ENCODE measurements at places on chromosomes 7 and 10.

DNA sequence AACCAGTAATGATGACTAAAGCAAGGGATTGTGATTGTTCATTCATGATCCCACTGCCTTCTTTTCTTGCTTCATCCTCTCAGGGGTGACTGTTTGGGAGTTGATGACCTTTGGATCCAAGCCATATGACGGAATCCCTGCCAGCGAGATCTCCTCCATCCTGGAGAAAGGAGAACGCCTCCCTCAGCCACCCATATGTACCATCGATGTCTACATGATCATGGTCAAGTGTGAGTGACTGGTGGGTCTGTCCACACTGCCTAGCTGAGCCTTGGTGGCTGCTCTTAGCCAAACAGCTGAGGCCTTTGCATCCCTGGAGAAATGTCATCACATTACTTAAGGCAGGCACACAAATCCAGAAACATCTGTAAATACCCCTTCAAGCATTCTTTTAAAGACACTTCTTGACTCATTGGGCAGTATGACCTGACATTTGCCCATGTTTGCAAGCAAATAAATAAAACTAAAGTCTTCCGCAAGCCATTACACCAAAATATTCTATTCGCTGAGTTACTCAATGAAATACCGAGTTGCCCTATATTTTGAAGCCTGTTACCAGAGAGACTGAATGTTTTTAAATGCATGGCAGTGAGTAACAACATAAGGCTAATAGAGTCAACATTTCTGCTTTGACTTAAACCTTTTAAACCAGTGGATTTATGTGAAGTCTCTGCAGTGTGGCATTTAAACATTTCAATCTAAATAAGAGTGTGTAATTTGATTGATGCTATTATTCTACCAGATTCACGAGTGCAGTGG is 166.3 kb upstream of the LANCL2 start:
- DNase-seq: no peak

DNA sequence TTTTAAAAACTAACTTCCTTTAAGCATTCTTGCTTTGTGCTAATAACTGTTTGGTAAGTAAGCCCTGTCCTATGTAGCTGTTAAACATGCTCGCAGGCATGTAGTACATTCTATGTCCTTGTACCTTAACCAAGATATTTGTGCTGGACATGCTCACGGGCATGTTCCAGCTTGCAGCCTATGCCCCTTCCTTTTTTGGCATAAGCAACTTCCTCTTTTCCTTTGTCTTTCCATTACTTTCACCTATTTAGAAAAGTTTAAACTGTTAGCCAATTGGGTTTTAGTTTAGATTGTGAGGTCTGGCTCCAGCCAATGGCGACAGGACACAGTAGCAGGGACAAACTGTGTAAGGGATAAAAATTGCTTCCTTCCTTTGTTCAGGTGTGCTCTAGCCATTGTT is 14.4 kb upstream of the APBB1IP start:
- no peak for DNase-seq

GRCh38 chr7:108409146-108409545 is 47.1 kb downstream of the NRCAM start:
- no peak for DNase-seq

GRCh38 chr10:110278562-110279406 is 25.9 kb downstream of the SMNDC1 start:
- no peak for DNase-seq

DNA sequence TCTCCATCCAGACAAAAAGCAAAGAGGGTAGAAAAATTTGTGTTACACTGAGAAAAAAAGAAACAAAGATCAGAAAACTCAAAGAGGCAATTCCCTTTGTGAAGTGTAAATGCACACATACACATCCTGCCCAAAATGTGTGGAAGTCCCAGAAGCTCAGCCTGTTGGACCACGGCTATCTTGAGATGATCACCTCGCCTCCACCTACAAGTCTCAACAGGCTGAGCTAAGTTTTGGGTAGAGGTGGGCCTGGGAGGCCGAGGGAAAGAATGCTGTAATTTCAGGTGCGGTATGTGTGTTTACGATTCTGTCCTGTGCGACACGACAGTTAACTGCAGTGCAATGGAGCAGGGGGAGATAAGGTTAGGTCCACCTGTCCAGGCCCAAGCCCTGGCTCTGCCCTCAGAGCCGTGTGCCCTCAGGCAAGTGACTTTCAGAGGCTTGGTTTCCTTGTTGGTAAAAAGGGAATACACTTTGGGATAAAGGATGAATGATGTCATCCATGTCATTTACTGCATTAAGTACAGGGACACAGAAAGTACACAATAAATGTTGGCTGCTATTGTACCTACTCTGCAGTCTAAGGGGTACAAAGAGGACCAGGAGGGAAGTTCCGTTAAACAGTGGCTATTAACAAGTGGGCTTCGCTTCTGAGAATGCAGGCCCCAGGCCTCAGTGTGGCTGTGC is 67.3 kb downstream of the AFAP1L2 start:
- DNase-seq: no peak

Data from skeletal muscle cell (primary cell).